NCI-H1417 treated with DMSO at 0.1 percent for 48 hours (cell line): ENCODE measurements at places on chromosomes 6 and 20.

DNA sequence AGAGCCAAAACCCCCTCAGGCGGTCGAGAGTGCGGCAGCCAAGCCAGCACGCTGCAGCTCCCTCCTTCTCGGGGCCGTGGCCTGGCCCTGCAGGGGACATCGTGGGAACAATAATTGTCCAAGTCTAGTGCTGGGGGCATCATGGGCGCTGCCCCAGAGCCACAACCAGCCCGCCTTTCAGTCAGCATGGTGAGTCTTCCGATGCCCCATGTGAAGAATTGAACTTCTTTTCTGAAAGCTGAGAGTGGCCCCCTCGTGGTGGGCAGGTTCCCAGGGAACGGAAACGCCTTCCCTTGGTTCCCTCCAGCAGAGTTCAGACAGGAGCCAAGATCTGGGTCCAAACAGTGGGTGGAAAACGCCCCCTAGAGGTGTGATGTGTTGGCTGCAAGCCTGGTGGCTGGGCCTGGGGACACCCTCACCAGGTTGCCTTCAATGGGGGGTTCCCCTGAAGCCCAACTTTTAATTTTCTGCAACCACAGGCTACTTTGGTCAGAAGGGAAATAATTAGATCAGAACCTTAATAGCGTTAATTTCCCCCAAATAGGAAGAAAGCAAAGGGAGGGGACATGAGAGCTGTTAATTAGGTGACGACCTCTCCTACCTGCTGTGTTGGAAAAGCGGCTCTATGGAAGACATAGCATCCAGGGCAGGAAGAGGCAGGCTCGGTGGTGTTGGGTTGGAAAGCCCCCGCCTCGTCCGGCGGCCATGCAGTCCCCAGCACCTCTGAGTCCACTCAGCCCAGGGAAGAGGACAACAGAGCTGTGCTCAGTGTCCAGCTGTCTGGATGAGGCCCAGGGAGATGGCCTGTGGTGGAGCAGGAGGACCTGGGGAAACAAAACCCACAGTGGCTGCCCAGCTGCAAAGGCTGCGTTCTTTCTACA, 4.7 kb upstream of the MRGBP start:
- peak; percentile 67 for DNase-seq

DNA sequence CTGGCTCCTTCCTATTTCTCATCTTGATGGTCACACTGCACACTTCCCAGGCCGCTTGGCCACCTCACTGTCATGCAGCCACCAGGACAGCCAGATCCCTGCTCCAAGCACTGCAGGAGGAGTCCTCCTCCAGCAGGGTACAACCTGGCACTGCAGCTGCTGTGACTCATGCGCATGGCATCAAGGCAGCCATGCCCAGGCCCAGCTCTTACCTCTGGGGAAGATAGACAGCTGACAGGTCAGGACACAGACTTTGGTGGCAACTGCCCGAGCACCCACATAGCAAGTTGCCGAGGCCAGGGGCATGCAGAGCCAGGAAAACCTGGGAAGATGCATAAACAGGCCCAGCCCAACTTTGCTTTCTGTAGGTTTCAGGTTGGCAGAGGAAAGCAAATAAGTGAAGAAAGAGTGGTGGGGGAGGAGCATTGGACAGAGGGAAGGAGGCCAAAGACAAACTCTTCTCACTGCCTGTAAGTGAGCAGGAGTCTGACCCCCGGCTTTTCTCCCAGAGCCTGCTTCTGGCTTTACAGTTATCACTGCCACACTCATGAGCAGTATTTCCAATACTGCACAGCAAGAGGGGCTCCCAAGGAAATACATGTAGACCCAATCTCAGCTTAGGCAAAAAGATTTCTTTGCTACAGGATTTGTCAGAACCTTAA, 38.8 kb downstream of the SLC22A3 start:
- DNase-seq, result no peak

GRCh38 chr20:52171025-52171424, 20.6 kb downstream of the ZFP64 start:
- DNase-seq, result no peak

- DNase-seq, result peak; percentile 73
Measured at GRCh38 chr6:37103169-37104039, 66.5 kb upstream of the PIM1 start.

GRCh38 chr6:52087498-52087999, at the start of gene PKHD1:
Gene PKHD1 (minus strand): TSS chr6:52087613. CDS start chr6:52084933, 2,680 bp downstream.
- DNase-seq, result no peak

DNA sequence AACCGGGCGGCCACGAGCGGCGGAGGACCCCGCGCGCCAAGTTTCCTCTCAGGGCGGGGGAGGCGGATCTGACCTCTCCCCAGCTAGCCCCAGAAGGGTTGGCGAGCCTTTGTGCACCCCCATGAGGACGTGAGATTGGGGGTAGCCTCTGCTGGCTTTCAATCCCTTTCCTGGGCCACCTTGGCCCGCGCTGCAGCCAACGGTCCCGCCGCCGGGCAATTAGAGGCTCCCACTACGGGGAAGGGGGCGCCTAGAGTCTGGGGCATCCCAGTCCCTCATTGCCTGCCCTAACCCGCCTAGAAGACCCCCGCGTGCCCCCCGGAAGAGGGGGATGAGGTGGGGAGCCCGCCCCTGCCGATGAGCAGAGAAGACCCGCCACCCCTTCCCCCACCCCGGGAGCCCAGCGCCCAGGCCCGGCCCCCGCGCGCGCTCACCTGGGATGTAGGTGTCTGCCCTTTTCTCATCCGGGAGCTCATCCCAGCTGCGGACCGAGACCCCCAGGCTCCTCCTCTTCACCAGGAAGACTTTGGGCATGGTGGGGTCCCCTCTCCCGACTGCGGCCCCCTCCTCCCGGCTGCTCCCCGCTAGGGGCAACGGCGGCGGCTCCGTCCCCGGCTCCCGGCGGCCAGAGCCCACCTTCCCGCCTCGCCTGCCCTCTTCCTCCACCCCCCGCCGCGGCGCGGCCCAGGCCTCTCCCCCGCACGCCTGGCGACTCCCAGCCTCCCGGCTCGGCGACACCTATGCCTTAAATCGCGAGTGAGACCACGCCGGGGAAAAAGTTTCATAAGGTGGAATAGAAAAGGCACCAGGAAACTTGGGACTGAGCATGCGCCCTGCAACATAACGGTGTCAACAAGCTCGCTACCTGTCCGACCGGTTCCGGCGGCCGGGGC, at the start of gene OVOL2:
TSS of gene OVOL2 (minus strand) at position 816 of the 893 bp plus-strand sequence. CDS start at position 534, 282 bp downstream.
- DNase-seq, result peak; percentile 34

- DNase-seq, result no peak
Measured at GRCh38 chr6:118650582-118651281, 659 bp downstream of the CEP85L start.

DNA sequence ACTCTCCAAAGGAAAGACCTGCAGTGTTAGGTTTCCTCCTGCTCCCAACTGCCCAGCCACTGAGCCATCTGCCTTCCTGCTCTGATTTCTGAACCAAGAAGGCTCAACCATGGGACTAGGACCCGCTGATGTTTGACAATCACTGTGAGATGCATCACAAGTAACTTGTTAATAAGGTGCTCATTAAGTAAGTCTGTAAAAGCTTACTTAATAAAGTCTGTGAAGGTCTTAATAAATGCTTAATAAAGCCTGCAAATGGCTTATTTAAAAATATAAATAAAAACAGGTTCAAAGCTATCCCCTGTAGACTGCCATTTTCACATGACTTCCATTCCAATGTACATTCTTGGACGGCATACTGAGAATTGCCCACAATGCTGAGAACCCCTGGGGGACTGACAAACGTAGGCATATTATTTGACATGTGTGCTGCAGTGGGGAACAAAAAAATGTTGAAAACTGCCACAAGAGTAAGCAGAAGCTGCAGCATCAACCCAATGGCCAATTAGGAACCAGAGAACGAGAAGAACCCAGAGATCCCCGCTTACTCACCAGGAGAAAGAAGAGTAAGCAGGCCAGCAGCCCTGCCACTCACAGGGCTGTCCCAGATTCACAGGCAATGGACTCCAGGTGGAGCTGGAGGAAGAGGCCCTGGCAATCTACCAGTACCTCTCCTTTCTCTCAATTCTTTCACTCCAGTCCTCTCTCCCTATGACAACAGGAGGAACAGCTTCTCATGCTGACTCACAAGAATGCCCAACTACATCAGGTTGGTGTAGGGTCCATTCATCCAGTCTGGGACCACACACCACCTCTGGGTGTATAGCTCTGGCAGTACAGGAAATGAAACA, 19.5 kb downstream of the KIF13A start:
- DNase-seq, result no peak

GRCh38 chr6:29589423-29590048, 4.6 kb downstream of the OR2H2 start:
- no peak for DNase-seq

- no peak for DNase-seq
Measured at GRCh38 chr6:109336221-109336961, 45.9 kb downstream of the CD164 start.

GRCh38 chr6:130407032-130407431, 41.2 kb downstream of the TMEM200A start:
- DNase-seq, result no peak

- DNase-seq, result no peak
Measured at GRCh38 chr6:139144490-139145085, 9.7 kb downstream of the HECA start.

- no peak for DNase-seq
Measured at GRCh38 chr6:5150551-5151075, 65.5 kb downstream of the PPP1R3G start.

DNA sequence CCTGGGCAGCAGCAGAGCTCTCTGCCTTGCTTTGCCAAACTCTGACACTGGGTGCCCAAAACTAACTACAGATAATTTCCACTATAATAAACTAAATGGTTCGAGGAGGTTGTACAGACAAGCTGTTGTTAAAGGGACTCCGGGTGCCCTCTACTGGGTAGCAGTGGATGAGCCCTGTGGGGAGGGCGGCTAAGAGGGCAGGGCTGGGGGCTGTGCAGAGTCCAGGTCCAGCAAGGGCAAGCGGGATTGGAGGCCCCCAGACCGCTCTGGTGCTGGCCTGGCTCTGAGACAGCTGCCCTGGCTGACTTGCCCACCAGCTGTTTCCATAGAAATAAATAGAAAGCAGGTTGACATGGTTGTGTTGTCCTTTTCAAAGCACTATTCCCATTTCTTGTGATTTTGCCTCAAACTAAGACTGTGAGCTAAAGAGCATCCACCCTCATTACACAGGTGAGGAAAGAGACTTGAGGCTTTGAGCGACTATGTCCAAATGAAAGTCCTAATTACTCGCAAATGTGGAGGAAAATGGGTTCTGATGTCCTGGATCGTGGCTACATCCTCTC, 167.6 kb upstream of the CST7 start:
- no peak for DNase-seq

DNA sequence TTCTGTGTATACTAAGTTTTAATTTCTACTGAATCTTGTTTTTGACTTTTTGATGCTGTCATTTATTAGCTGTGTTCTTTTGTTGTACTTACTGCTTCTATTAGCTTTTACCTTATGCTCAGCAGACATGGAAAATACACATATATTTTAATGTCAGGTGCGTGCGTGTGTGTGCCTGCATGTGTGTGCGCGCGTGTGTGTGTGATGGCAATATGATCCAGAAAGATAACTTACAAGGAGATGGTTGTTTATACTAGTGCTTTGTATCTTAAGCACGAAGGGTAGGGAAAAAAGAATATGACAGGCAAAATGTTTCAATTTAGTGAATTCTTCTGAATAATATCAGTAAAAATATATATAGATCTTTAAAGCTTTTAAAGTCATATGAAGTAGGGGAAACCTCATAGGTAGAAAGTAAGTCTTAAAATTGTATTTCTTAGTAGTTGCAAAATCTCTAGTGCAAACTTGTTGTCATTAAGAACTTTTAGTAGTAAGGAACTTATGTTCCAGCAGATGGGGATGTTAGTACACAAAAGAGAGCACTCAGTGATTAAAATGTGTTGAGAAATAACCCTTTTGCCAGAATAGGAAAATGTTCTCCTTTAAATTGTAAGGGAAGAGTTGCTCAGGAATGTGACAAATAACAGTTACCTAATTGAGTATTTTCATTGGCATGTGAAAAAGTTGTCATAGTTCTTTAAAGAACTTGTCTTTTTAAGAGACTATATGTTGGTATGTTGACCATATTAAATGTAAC, 13.2 kb downstream of the QKI start:
- no peak for DNase-seq

DNA sequence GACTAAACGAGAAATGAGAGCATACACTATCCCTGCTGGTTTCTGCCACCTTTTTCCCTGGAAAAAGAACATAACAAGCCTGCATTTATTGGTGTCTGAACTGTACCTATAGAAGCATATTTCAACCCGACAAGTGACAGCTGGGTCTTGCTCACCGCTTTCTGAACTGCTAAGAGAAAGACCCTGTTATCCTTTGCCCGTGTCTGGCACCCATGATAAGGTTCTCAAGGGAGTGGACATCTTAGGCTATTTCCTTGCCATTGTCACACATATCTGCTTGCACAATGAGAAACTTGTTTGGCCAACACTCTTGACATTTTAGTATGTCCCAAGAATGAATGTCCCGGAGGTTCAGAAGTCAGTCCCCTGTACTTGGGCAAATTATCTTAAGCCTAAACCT, 19.3 kb downstream of the RIPOR2 start:
- DNase-seq, result no peak

DNA sequence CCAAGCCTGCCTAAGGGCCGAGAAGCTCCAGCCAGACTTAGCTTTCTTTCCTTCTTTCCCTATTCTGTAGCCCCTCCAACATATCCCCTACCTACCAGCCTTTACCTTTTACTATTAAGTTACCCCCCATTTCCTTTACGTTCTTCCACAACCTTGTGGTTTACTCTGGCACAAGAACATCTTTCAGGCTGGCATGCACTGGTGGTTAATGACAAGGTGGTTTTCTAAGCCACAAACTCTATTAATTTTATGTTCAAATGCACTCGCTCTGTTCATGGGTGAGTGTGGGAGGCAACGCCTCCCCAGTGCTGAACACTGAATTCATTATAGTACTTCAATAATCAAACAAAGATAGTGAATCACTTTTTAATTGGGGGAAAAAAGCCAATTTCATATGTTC, 64.4 kb downstream of the TRERF1 start:
- DNase-seq, result no peak

GRCh38 chr20:56607061-56607704, 21.9 kb upstream of the TFAP2C start:
- no peak for DNase-seq

DNA sequence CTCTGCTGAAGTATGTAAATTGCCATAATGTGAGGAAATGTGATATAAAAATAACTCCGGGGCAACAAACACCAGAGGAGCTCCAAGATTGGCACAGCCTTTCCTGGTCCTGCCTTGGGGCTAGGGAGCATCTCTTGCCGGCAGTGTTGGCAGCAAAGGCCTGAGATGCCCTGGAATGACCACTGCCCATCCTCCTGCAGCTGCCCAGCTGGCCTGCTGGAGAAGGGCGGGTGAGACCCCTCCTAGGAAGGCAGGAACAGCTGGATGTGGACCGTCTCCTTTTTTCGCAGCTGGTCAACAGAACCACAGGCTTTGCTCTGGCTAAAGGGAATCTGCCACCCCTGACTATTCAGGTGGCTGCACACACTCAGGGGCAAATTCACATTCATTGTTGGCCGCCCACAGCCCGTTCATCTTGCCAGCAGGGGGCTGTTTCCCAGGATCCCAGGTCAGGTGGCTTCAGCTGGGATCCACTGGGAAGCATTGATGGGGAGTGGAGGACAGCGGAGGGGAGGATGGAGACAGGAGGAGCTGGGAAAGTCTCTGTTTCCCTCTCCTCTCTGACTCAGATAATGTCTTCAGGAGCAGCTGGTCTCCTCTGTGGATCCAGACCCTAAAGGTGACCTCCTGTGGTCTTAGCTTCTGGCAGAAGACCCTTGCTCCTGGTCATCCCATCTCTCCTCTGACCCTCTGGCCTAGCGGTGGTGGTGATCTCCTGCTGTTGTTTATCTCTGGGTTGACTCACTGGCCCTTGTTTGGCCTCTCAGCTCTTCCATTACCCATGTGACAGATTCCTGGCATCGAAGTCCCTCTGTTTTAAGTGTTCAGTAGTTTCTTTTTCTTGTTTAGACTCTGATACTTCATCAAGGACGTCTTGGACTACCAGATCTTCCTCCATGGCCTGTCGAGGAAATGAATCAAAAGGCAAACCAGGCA, 336.7 kb downstream of the DHX35 start:
- no peak for DNase-seq

GRCh38 chr20:56922497-56922896, 293.4 kb downstream of the TFAP2C start:
- no peak for DNase-seq
